ENCODE measurements at places on chromosomes 5 and 9. TPM values are rescaled to one million over a fixed set of nuclear protein-coding genes. Genes with fewer than 3 reads are reported as not detected.

GRCh38 chr5:36655161-36655560, 48.8 kb downstream of the SLC1A3 start:
- no peak for DNase-seq

The G3BP1 gene
- 31.8 TPM for polyA plus RNA-seq

The CDX1 gene
- polyA plus RNA-seq = not detected

DNA sequence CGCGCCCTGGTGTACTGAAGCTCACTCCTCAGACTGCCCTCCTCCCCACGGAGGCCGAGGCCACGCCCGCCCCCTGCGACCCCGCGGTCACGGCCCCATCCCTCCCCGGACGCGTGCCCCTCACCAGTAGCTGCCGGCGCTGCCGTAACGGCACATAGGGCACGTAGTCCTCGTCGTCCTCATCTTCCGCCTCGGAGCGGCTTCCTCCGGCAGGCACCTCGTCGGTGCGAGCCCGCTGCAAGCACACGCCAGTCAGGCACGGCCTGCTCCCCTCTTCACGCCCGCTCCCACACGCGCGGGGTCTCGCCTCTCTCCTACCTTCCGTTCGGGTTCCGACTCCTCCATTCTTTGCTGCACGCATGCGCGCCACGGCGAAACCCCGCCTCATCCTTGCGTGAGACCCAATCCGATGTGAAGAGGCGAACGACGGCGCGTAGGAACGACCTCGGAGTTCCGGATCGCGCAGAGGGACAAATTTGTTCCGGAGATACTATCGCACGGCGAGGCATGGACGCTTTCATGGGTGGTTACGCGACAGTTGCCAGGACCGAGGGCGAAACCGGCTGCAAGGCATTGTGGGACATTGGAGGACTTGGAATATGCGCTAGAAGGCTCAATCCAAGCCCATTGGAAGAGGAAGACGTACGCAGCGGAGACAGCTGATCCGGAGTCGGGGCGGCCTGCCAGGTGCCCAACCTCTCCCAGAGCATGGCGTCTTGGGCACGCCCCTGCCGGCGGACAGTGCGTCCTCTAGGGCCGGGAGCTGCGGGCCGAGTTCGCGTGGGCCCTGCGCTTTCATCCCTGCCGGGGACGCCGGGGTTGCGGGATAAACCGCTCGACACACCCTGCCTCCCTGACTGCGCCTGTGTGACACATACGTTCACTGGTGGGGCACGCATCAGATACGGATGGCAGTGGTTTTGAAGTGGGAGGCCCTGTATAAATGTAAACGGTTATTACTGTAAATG, at the start of gene DDX41:
Gene DDX41, minus strand, starts transcription at position 361 of the 968 bp plus-strand sequence. Its CDS starts 16 bp downstream, at position 345.
- DNase-seq = peak; percentile 97

DNA sequence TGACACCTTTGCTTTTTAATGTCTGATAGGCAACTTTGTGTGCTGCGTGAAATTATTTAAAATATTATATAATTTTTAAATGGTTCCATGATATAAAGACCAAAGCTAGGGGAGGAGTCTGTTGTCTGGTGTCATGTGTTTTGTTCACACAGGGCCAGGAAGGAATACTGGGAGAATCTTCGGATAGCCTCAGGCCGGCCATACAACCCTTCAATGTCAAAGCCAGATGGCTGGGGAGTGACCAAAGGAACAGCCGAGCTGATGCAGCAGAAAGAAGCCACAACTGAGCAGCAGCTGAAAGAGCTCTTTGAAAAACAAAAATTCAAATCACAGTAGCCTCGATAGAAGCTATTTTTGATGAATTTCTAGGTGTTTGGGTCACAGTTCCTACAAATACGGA, 19.2 kb downstream of the BHMT start:
- DNase-seq = no peak

The FOXD4L3 gene
- not detected for polyA plus RNA-seq

GRCh38 chr9:19461135-19461534, 52.3 kb downstream of the ACER2 start:
- DNase-seq = no peak

The JAKMIP2 gene
- 0.49 TPM for polyA plus RNA-seq

DNA sequence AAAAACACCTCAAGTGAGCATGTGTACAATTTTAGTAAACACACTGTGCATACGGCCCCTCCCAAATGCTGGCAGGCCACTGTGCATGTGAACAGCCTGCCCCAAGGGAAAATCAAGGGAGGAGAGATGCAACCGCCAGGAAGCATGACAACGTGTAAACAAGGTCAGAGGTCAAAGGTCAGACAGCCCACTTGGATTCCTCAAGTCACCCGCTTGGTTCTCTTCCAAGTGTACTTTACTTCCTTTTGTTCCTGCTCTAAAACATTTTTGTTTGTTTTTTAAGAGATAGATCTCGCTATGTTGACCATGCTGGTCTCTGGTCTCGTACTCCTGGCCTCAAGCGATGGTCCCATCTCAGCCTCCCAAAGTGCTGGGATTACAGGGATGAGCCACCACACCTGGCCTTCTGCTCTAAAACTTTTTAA, 126.7 kb upstream of the SHB start:
- no peak for DNase-seq

DNA sequence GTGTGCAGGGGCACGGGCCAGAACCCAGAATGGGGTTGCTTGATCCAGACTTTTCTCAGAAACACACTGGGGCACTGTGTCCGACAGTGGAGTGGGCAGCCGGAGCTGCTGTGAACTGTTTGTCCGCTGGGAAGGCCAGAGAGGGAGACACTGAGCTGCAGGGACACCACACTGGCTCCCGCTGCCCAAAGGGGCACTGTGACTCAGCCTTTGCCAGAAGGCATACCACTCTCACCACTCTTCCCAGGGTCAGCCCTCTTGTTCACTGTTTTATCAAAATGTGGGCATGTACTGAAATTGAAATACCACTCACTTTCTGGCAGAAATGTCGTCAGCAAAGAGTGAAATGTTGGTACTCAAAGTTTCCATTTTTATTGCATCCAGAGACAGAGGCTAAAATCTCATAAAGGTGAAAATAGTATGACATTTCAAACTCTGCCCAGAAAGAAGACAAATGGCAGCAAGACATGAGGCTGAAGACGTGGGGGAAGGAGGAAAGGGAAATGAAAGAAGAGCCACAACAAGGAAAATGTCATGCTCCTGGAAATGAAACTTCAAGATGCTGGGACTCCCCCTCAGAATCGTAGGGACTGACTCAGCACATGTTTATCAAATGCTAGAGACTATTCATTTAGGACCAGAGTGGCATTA, 4.5 kb upstream of the IL7R start:
- no peak for DNase-seq

All from urinary bladder (tissue), 4 donors.